ENCODE measurements at places on chromosomes 3 and 15.

- DNase-seq, result no peak
These were observed 117.9 kb upstream of the RGMA start for GRCh38 chr15:93206893-93207292.

DNA sequence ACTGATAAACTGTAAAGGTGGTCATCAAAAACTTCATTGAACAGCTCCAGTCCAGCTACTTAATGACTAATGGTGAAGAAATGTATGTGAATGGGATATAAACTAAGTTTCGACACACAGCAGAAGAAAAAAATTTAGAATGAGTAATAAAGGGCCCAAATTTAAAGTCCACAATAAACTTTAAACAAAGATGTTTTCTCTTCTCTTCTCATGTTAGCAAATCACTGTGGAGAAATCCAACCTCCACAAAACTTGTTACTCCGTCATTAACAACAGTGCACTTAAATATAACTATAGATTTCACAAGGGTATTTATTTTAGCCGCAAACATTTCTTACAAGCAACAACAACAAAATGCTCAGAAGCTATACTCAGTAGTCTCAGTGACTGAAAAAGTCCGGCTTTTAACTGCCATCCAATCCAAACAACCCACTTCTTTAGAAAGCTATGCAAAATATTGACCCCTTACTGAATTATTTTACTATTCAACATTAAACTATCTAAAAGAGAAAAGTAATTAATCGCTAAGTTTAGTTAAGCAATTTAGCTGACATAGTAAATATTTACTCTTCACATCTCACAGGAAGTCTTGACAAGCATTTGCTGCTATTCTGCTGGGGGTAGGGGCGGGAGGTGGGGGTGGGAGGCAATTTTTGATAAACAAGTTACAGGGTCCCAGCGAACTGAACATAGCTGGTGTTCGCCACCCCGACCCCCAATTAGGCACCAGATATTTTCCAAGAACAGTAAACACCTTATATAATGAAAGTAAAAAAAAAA lies 2.4 kb downstream of the IGF2BP2 start:
- DNase-seq, result no peak

DNA sequence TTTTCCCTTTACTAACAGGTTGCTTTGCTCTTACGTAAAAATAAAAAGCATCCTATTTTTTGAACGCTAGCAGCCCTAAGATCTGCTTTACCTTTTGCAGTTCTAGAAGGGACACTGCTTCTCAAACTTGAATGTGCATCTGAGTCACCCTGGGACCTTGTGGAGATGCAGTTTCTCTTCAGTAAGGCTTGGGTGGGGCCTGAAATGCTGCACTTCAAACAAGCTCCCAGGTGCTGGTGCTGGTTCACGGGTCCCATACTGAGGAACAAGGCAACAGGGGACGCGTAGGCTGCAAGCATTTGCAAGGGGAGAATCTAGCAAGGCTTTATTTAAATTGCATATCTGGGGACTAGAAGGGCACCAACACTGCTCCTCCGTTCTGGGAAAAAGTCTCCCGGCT lies 30.0 kb downstream of the MB21D2 start:
- DNase-seq, result no peak

DNA sequence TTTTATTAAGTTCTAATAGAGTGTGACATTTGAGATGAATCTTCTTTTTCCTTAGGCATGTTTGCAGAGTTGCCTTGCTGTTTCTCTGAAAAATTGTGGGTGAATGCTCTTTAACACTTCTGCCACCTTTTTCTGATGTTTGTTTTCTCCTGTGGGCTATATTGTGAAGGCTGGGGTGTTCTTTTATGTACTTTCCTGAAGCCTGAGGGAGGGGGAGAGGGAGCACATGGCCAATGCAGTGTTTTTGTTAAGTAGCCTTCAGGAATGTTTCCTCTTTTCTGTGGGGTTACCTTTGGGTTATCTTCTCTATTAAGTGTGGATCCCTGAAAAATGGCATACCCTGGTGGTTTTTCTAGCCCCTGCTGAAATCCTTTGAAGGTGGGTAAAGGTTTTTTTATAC lies 50.2 kb downstream of the CMC1 start:
- no peak for DNase-seq

DNA sequence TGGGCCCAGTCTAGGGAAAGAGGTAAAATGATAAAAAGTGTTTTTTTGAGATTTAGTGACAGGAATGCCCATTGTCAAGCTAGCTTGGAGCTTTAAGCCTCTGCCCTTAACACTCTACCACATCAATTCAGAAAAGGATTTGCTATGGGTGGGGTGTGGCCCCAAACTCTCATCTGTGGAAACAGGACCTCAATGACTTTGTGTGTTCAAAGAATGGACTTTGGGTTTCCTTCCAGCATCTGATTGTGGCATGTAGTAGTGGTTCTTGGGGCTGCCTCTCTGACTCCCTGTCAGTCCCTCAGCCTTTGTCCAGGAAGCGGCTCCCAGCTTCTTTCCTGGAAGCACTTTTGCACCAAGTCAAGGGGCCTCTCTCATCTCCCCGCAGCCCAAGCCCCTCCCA lies 56.1 kb downstream of the CCNL1 start:
- no peak for DNase-seq

GRCh38 chr3:28860307-28860706 lies 420.6 kb upstream of the RBMS3 start:
- no peak for DNase-seq

DNA sequence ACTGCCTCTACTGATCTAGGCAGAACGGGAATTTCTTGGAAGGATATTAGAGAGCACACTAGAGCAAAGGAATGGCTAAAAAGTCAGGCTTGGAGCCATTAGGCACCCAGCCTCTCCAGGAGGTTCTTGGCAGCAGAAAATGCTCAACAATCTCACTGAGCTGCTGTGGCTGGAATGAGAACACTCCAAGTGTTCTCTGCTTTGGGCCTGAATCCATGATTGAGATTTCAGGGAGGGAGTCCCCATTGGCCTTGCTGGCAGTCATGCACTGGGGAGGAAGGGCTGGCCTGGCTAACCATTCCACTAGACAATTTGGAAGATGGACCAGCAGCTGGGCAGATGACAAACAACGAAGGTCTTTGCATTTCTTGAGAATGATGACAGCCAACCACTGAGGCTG lies 362.6 kb downstream of the SHQ1 start:
- DNase-seq, result no peak

GRCh38 chr3:11944052-11944673 lies 60.0 kb upstream of the SYN2 start:
- no peak for DNase-seq
